Left lung (tissue), 14 donors: ENCODE measurements at places on chromosomes 16 and 17. TPM values are rescaled to one million over a fixed set of nuclear protein-coding genes. Genes with fewer than 3 reads are reported as not detected.

GRCh38 chr17:7982666-7983065 is 19.7 kb upstream of the GUCY2D start:
- DNase-seq = no peak

- peak; percentile 27 for DNase-seq
Observed at GRCh38 chr16:88062341-88063210, 111.3 kb downstream of the BANP start.

GRCh38 chr16:87060034-87060986 is 256.9 kb downstream of the C16orf95 start:
- DNase-seq = peak; percentile 35

DNA sequence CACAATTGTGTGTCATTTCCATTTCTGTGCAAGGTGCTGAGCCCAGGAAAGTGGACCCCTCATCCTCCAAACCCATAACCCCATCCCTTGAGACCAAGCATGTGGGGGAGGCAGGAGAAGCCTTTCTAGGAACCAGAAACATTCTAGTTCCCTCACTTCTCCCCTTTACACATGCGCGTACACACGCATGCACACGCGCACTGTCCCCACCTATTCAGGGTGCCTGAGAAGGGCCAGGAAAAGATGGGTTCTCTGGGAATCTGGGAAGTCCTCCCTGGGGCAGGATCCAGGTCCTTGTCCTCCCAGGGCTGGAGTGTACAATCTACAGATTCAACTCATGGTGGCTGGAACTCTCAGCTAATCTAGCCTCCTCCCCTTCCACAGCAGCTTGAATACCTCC is 2.4 kb downstream of the PPY start:
- no peak for DNase-seq

GRCh38 chr17:41377546-41377945 is 4.6 kb downstream of the KRT34 start:
- no peak for DNase-seq

- DNase-seq = peak; percentile 58
Observed at GRCh38 chr16:31529108-31529936, 1.6 kb downstream of the AHSP start.

GRCh38 chr16:48064971-48065370 is 90.8 kb downstream of the ABCC12 start:
- no peak for DNase-seq

PRAC2 gene
- total RNA-seq = not detected
